ENCODE measurements at places on chromosomes 12 and 14.

- no peaks in the 10 kb centered on the region for H3K36me3 ChIP-seq
- H3K27ac ChIP-seq, result no peak overlapping the region
- no peaks in the 10 kb centered on the region for H3K4me1 ChIP-seq
- no peak for DNase-seq
- H3K4me3 ChIP-seq, result no peak overlapping the region
These were observed 28.2 kb upstream of the STAB2 start for GRCh38 chr12:103558879-103559278.

DNA sequence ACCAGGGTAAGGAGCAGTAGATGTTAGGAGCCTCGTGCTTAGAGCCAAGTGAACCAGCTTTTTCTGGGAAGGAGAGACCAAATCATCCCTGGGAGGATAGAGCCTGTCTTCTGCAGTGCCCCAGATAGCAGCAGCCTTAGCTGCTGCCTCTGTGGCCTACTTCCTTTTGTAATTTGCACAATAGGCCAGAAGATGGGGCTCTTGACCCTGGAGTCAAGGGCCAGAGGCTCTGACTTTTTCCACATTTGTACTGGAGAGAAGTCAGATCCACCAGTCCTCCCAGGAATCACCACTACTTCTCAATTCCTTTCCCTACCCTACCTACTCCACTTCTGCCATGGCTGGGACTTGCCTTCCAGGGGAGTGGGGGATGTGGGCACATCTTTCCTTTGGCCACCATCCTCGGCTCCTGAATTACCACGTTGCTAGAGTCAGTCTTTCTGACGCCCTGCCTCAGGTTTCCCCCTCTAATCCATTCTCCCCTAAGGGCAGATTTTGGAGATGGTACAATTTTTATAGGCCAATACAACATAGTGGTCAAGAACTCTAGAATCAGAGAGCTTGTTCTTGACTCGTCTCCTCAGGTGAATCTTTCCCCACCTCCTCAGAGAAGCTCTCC lies 3.3 kb upstream of the SLC4A8 start:
- H3K27me3 ChIP-seq, result no peaks in the 10 kb centered on the region
- H3K4me3 ChIP-seq, result no peak overlapping the region
- H3K4me1 ChIP-seq, result peaks cover 8% of the 10 kb centered on the region
- no peak overlapping the region for H3K27ac ChIP-seq

DNA sequence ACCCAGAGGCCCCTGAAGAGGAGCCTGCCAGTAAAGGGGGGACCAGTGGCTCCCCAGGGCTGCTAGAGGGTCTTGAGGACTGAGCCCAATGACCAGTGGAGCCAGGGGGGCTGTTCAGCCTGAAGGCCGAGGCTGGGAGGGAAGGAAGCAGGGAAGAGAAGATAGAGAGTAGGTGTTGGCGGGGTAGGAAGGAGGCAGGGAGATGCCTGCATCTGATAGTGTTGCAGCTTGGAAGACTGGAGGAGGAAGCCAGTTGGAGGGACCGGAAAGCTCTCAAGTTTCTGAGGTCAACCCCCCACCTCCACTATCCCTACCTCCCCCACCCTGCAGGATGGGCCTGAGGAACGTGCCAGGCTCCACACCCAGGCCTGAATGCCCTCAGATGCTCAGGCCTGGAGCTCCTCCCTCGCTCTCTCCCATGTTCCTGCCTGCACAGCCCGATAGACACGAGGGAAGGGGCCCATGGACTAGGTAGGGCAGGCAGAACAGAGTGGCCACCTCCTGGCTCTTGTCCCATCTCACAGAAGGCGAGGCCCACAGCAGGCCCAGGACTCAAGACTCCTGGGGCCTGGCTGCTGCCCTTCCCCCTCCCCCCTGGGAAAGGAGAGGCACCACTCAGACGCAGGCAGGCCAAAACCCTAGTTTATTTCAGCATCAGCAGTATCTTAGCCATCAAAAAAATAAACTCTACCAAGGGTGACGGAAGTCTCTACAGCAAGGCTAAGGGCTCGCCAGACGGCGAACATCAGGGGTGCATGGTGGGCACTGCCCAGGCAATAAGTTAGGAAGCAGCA lies 3.4 kb downstream of the CKB start:
- H3K27ac ChIP-seq, result no peak overlapping the region
- no peaks in the 10 kb centered on the region for H3K36me3 ChIP-seq
- H3K27me3 ChIP-seq, result peaks cover 3% of the 10 kb centered on the region

- no peak overlapping the region for H3K27ac ChIP-seq
- no peaks in the 10 kb centered on the region for H3K4me1 ChIP-seq
- no peaks in the 10 kb centered on the region for H3K27me3 ChIP-seq
- DNase-seq, result no peak
These were observed 11.6 kb downstream of the CKB start for GRCh38 chr14:103510724-103511693.

All from B cell (primary cell).